IMR-90 (cell line): ENCODE measurements at places on chromosomes 13 and 19. TPM values are rescaled to one million over a fixed set of nuclear protein-coding genes. Genes with fewer than 3 reads are reported as not detected.

Gene MAP4K1
- total RNA-seq: not detected in 2 replicates

Gene CEACAM16
- not detected in 2 replicates for total RNA-seq

Gene LRRC63
- total RNA-seq: not detected in 2 replicates

Gene KLK6
- not detected in 2 replicates for total RNA-seq

Gene PSG11
- total RNA-seq: 0.18 and 0.28 TPM in 2 replicates

Gene RFPL4A
- total RNA-seq: not detected in 2 replicates

Gene SPTBN4
- total RNA-seq: 0.72 and 0.83 TPM in 2 replicates

Gene PLIN5
- not detected in 2 replicates for total RNA-seq

Gene ACP5
- total RNA-seq: 0.28 and 0.54 TPM in 2 replicates

Gene TUBA3C
- total RNA-seq: not detected in 2 replicates

Gene P2RY11
- total RNA-seq: 0.54 and 0.56 TPM in 2 replicates

Gene ZNF628
- total RNA-seq: 0.18 and 0.28 TPM in 2 replicates

Gene IL12RB1
- not detected in 2 replicates for total RNA-seq

Gene SOX21
- not detected in 2 replicates for total RNA-seq

Gene LILRB1
- not detected in 2 replicates for total RNA-seq

Gene SYCN
- total RNA-seq: not detected in 2 replicates

Gene PEAK3
- total RNA-seq: under 0.01 TPM in 1 of 2 replicates, not detected in the other

Gene ZSCAN4
- total RNA-seq: not detected in 2 replicates

Gene KIR3DL1
- total RNA-seq: not detected in 2 replicates

Gene CACNG8
- not detected in 2 replicates for total RNA-seq

Gene CTU1
- total RNA-seq: 2.0 and 2.2 TPM in 2 replicates

Gene CEACAM5
- not detected in 2 replicates for total RNA-seq

Gene LRRC4B
- not detected in 2 replicates for total RNA-seq

Gene EHD2
- 31.9 and 35.3 TPM in 2 replicates for total RNA-seq

Gene CCDC70
- total RNA-seq: not detected in 2 replicates
